Activated T-cell treated with anti-CD3 and anti-CD28 coated beads, Interleukin-2, amount 50 U/mL, for 1 hour (primary cell): ENCODE measurements at places on chromosomes 16 and 17.

GRCh38 chr17:80953471-80954315, 37.9 kb upstream of the CHMP6 start:
- DNase-seq = no peak

GRCh38 chr16:72149676-72150464, 22.1 kb downstream of the PMFBP1 start:
- DNase-seq = no peak

GRCh38 chr16:85629853-85630252, 16.7 kb downstream of the GSE1 start:
- DNase-seq = no peak

GRCh38 chr17:247767-248166, 66.3 kb upstream of the DOC2B start:
- DNase-seq = no peak

GRCh38 chr17:45311760-45312476, 4.9 kb downstream of the MAP3K14 start:
- DNase-seq = peak; percentile 70

DNA sequence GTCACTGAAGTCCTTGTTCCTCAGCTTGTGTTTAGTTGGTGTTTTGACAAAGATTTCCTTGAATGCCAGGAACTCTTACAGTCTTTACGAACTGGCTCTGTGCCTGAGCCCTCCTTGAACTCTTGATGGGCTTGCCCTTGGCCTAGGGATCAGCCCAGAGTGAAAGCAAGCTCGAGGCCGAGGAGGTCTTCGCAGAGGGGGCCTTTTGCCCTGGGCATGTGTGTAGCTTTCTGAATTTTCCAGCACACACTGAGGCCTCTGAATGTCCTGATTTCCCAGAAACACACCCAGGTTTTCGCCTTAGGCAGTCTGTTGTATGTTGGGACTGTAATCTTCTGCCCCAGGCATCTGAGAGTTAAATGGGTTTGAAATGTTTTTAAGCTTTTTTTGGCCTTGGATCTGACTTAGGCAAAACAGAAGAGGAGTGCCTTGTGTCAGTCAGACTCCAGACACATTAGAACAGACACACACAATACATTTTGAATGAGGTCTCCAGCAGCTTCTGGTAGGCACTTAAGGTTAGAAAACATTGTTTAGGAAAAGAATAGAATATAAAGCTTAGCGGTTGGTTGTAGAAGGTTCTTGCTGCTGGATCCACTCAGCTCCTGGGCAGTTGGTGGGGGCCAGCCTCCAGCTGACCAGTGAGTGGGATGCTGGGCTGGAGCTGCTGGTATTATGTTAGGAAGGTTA, 17.1 kb downstream of the FOXK2 start:
- no peak for DNase-seq

DNA sequence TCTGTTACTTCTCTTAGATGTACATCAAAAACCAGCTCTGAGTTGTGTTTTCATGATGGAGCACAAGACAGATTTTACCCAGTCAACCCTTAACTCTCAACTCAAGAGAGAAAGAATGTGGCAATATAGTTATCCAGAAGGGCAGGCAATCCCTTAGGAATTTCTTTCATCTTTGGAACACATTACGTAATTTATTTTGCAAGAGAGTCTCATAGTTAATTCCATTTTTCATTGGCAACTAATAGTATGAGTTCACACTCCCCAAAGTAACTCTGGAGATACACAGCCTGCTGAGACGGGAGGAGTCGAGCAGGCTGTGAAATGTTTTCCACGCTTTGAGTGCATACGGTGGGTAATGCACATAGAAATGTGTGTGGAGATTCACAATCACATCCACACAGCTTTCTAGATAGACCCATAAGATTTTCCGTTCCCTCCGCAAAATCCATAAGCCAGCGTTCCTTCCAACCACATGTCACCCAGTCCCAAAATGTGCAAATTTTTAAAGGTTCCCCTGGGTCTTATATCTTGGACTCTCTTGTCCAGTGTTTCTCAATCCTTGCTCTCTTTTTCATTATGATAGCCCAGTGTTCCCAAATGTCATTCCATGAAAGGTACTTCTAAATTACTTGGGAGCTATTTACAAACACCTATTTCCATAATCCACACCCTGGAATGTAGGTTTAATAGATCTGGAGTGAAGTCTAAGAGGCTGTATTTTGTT, 8.4 kb upstream of the CDRT4 start:
- no peak for DNase-seq

GRCh38 chr17:77512062-77512946, 371.5 kb downstream of the SEC14L1 start:
- DNase-seq = no peak
